Mucosa of gallbladder (tissue), 1 donor: ENCODE measurements at places on chromosomes 12 and 14. TPM values are rescaled to one million over a fixed set of nuclear protein-coding genes. Genes with fewer than 3 reads are reported as not detected.

KRT72 gene
- total RNA-seq, result not detected

SLC6A15 gene
- total RNA-seq, result 0.12 TPM

SDSL gene
- total RNA-seq, result 23.2 TPM

SPIC gene
- total RNA-seq, result not detected

CMA1 gene
- 0.29 TPM for total RNA-seq

PLA2G1B gene
- 4.7 TPM for total RNA-seq
